A549 treated with dexamethasone at 1 μM for 4 hours (cell line): ENCODE measurements at places on chromosomes 11 and 22. TPM values are rescaled to one million over a fixed set of nuclear protein-coding genes. Genes with fewer than 3 reads are reported as not detected.

LGR4 gene
- total RNA-seq, result 31.5 to 55.3 TPM (median 43.9 TPM) in 5 replicates

CCDC89 gene
- total RNA-seq, result not detected in 5 replicates

PRDM11 gene
- 4.7 to 8.0 TPM (median 7.1 TPM) in 5 replicates for total RNA-seq

OR51I2 gene
- not detected in 5 replicates for total RNA-seq

PDGFD gene
- 6.8 to 8.8 TPM (median 7.2 TPM) in 5 replicates for total RNA-seq

H19 gene
- total RNA-seq, result 10.4 to 29.9 TPM (median 23.5 TPM) in 5 replicates

C11orf21 gene
- total RNA-seq, result not detected in 5 replicates

MTFP1 gene
- 59.8 to 67.8 TPM (median 63.6 TPM) in 5 replicates for total RNA-seq

CHRDL2 gene
- 3.1 to 5.0 TPM (median 4.4 TPM) in 5 replicates for total RNA-seq

OR8D2 gene
- not detected in 5 replicates for total RNA-seq
